ENCODE measurements at places on chromosomes 4 and X.

GRCh38 chr4:169268951-169269760, 1.6 kb downstream of the SH3RF1 start:
- DNase-seq, result no peak

DNA sequence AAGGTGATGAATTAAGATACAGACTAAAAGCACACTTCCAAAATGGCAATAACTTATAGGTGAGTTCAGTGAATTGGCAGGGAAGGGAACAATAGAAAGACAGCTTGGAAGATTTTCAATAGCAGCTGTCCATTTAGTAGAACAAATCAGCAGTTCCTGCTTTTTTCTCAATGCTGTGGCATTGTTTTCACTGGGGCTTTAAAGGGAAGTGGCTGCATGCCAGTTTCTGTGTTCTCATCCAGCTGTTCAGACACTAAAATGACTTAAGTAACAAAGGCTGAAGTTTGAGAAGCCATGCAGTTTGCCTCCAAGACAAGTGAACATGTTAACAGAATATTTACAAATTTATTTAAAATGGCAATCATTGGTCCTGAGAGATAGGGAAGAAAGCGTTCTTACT, 291.9 kb downstream of the FAM47A start:
- DNase-seq, result no peak

GRCh38 chr4:2792711-2793585, at the start of gene SH3BP2:
SH3BP2 (plus strand) TSS chr4:2793085; CDS start chr4:2820618, 27,533 bp downstream.
- DNase-seq, result peak; percentile 83

DNA sequence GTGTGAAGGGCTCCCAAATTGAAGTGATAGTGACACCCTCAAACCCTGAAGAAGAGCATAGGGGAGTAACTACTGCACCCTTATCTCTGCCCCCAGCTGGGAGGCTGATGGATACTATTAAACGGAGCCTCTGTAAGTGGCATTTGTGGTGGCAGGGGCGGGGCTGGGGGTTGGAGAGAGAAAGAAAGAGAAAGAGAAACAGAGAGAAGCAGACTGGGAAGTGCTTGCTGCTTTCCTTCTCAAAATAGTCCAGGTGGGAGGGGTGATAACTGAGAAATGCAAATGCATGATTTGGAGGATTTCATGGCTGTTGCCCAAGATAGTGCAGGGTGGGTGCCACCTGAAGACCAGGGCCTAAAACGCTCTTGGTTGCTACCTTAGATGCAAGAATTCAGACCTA, 253.5 kb upstream of the GATB start:
- DNase-seq, result peak; percentile 73

- DNase-seq, result no peak
Observed at GRCh38 chrX:928606-929005, 283.8 kb downstream of the CRLF2 start.

DNA sequence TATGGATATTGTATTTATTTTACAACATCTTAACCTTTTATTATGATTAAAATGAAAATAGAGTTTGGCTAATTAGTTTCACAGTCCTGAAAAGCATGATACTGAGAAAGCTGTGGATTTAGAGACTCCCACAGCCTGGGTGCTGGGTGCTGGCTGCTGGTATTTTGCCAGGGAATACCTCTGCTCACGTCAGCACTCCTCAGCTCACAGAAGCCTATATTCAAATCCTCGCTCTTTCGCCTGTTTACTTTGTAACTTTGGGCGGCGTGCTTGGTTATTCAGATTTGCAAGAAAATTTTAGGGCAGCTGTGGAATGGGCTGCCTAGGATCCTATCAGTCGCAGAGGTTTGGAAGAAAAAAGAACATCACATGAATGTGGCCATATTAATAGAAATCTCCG, 261.8 kb downstream of the DCTD start:
- DNase-seq, result no peak

- no peak for DNase-seq
Observed at GRCh38 chr4:184893801-184894571, 68.2 kb upstream of the ACSL1 start.

DNA sequence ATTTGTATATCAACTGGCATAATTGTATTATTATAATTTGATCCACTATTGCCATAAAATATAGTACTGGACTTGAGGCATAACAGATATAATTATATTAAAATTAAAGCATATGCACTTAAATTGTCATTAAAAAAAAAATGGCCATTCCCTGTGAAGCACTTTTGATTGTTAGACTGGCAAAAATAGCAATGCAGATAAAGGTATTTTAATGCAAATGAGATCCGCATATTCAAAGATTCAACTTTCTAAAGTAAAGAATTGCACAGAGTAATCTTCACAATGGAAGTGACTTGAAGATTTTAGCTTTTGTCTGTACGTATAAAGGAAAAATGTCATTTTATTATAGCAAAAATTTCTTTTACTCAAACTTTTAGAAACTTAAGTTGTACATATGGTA, 871.8 kb upstream of the PABPC4L start:
- no peak for DNase-seq

GRCh38 chr4:66795724-66796123, 749.6 kb downstream of the CENPC start:
- no peak for DNase-seq

DNA sequence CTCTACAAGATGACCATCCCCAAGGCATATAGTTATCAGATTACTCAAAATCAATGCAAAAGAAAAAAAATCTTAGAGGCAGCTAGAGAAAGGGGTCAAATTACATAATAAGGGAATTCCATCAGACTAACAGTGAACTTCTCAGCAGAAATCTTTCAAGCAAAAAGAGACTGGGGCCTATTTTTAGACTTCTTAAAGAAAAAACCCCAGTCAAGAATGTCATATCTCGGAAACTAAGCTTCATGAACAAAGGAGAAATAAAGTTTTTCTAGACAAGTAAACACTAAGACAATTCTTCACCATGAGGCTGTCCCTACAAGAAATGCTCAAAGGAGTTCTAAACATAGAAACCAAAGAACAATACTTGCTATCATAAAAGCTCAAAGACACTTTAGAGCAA, 51.7 kb downstream of the RAB28 start:
- DNase-seq, result no peak

- DNase-seq, result no peak
Observed at GRCh38 chrX:115392871-115393270, 103.4 kb downstream of the LUZP4 start.

GRCh38 chrX:85994228-85994627, 53.1 kb downstream of the CHM start:
- DNase-seq, result no peak

DNA sequence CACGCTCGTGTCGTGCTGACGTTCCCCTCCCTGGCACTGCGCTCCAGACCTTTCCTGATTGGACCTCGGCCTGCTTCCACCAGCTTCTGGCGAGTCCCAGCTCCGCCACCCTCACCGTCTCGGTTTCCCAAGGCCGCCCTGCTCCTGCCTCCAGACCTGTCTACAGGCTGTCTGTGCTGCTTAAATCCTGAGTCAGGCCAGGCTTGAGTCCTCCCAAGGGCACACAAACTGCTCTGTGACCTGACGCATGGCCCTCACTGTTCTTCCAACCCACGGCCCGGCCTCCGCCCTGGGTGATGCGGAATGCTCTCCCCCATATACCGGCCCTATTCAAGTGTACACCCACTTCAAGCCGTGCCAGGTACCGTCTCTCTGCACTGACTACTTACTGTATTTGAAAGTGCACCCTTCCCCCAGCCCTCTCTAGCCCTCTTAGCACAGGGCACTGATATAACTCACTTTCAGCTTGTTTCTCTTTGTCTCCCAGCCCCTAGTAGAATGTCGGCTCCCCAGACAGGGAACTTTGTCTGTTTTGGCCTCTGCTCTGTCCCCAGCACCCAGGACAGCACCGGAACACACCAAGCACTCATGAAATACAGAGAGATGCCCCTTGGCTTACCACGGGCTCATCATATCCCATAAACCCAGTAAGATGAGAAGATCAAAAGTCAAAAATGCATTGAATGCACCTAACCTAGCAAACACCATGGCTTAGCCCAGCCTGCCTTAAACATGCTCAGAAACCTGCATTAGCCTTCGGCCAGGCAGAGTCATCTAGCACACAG, 63.1 kb upstream of the AFAP1 start:
- DNase-seq, result no peak

- no peak for DNase-seq
Observed at GRCh38 chrX:140432346-140433175, 72.3 kb downstream of the SOX3 start.

DNA sequence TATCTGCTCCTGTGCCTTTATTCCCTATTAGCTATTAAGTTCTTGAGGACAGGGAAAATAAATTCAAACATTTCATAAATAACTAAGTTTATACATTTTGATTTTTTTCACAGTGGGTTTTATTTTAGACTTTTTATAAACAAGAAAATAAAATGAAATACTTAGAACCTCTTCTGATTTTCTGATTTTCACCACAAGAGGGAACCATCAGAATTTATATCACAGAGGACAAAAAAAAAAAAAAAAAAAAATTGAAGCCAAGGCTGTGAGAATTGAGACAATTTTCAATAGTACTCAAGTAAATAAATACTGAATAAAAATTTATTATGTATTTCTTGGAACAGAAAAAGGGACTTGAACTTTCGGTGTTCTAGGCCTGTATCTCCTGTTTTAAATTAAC, 288.1 kb downstream of the SH3BGRL start:
- no peak for DNase-seq

GRCh38 chrX:84907324-84907968, 96.2 kb upstream of the APOOL start:
- no peak for DNase-seq

GRCh38 chr4:108473163-108473720, 147.1 kb upstream of the RPL34 start:
- DNase-seq, result no peak

DNA sequence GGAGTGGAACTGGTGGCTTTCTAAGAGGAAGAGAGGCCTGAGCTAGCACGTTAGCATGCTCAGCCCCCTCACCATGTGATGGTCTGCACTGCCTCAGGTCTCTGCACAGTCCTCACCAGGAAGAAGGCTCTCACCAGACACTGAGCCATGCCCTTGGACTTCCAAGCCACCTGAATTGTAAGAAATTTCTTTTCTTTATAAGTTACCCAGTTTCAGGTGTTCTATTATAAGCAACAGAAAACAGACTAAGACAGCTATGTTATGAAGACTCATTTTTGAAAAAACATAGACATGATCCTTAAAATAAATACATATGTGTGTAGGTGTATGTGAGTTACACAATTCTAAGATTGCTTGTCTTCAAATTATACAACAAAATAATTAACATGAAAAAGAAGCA, 74.7 kb downstream of the CEP44 start:
- DNase-seq, result no peak

DNA sequence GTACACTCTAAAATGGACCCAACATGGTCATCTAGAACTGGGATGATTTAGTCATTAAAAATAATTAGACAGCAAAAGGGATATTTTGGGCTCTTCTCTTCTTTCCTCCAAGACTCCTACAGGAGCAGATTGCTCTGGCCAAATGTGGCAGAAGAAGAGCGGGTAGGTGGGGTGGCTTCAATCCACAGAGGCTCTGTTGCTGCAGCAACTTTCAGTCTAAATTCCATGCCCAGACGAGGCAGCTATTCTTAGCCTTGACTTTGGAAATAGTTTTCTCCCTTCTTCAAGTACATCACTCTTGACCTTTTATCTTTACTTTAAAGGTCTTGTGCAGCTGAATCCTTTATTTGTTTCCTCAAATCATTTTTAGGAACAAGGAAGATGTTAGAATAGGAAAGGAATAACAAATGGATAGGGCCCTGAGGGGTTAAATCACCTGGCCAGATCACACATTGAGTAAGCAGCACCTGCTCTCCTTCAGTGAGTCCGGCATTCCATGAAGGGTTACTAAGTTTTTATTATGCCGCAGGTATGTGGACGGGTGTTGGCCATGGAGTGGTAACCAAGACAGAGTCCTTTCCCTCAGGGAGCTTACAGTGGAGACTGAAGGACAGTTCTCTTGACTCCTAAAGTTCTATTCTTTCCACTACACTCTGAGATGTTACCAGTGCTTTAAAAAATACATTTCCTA, 19.3 kb upstream of the SORBS2 start:
- DNase-seq, result no peak

- DNase-seq, result no peak
Observed at GRCh38 chr4:52939739-52940138, 77.6 kb downstream of the RASL11B start.

DNA sequence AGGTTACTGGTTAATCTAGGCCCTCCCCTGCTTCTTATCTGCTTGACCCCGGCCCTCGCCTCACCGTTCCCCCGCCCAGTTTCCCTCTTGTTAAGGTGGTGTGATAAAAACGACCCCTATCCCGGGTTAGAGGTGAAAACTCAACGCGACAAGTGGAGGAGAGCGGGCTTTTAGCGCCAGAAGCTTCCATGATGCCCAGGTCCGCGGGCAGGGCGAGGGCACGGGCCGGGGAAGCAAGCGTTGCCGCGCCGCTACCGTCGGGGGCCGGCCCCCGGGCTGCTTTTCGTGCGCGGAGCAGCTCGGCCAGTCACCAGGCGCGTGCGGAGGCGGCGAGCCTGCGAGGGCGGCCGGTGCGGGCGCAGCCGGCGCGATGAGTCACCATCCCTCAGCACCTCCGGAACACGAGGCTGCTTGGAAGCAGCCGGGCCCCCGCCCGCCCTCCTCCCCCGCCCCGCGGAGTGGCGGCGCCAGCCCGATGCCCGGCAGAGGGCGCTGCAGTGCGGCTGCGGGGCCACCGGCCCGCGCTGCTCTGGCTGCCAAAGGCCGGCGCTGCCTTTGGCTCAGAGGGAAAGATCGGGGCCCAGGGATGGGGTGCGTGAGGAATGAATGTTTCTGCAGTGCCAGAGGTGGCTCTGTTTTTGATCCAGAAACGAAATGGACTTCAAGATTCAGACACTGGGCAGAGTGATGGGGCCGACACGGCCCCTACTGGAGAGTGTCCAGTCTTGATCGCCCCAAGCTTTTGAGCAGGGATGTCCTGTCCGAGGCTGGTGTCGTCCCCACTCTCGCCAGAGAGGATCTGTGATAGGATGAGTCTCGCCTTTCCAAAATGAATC, 107.8 kb downstream of the NHSL2 start:
- peak; percentile 89 for DNase-seq

- peak; percentile 75 for DNase-seq
Observed at GRCh38 chr4:3041192-3042142, 32.9 kb downstream of the HTT-AS start.

DNA sequence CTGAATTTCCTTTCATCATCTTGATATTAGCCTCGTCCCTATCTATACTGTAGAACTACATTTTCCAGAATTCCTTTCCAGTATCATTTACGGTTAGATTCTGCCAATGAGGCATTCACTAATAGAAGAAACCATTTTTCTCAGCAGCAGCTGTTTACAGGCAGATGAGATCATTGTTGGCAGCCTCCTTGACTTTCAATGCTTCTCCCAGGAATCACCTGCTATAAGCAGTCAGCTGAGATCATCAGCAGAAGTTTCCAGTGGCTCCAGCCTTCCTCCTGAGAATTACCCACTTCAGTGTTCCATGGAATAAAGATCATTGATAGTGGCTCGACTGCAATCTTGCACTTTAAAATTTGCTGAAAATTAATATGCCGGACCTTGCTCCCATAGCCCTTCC, 157.3 kb upstream of the TET2 start:
- no peak for DNase-seq

DNA sequence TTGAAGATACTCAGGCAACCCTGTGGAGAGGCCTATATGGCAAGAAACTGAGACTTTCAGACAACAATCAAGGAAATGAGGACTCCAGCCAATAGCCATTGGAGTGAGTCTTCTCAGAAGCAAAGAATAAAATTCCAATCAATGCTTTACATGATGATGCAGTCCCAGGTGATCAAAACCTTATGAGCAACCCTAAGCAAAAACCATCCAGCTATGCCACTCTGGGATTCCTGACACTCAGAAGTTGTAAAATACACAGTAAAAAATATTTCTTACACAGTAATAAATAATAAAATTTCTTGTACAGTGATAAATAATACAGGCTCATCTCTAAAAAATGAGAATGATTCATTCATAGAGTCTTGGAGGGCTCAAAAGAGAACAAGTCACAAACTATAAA, 150.6 kb downstream of the IL15 start:
- no peak for DNase-seq

All from activated CD8-positive, alpha-beta memory T cell treated with anti-CD3 and anti-CD28 coated beads for 24 hours (primary cell).